Stimulated activated CD8-positive, alpha-beta memory T cell treated with anti-CD3 and anti-CD28 coated beads, Interleukin-4, amount 100 ng/mL, for 4 hours (primary cell): ENCODE measurements at places on chromosomes 16 and 17.

GRCh38 chr16:53507464-53508179 is 4.6 kb upstream of the AKTIP start:
- DNase-seq: no peak

GRCh38 chr16:85716680-85717038 is 27.9 kb upstream of the GINS2 start:
- DNase-seq: no peak

DNA sequence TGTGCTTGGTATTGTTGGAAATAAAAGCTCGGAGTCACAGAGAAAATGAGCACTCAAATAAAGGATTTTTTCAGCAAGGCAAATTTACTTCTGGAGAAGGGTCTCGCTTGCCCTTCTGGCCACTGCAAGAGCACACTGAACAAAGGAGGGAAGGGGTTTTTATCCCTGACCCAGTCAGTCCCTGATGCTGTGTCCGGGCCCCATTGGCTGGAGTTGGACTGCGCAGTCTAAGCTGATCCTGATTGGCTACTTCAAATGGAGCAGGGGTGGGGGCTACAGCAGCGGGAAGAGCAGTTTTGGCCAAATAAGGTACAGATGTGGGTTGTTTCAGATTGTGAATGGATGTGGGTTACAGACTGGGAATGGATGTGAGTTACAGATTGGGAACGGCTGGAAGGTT is 4.3 kb upstream of the NLRP1 start:
- no peak for DNase-seq

DNA sequence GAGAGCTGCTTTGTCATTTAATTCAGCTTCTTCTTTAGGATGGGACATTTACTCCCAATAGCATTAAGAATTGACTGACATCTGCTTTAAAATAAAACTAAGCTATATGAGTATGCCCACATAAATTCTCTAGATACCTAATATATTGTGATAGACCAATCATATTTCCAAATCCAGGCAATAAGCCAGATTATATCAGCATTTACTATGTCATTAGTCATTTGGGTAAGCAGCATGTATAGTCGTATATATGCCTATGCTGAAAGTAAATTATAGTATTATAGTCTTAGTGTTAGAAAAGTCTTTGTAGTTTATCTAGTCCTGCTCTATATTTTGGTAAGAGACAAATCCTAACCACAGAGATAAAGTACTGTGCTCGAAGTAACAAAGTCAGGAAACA is 958.1 kb downstream of the KCNJ2 start:
- no peak for DNase-seq

DNA sequence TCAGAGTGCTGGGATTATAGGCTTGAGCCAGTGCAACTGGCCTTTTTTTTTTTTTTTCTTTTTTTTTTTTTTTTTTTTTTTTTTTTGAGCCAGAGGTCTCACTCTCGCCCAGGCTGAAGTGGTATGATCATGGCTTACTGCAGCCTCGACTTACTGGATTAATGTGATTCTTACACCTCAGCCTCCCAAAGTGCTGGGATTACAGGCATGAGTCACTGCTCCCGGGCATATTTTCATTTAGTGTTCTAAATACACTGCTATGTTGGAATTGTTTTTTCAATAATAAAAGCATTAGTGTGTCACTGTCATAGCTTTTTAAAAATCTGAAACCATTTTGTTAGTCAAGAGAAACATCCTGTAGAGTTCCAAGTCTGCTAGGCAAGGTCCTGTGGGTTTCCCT is 40.3 kb downstream of the NDE1 start:
- DNase-seq: no peak

- DNase-seq: no peak
Observed at GRCh38 chr17:80800481-80801391, 190.9 kb upstream of the CHMP6 start.

DNA sequence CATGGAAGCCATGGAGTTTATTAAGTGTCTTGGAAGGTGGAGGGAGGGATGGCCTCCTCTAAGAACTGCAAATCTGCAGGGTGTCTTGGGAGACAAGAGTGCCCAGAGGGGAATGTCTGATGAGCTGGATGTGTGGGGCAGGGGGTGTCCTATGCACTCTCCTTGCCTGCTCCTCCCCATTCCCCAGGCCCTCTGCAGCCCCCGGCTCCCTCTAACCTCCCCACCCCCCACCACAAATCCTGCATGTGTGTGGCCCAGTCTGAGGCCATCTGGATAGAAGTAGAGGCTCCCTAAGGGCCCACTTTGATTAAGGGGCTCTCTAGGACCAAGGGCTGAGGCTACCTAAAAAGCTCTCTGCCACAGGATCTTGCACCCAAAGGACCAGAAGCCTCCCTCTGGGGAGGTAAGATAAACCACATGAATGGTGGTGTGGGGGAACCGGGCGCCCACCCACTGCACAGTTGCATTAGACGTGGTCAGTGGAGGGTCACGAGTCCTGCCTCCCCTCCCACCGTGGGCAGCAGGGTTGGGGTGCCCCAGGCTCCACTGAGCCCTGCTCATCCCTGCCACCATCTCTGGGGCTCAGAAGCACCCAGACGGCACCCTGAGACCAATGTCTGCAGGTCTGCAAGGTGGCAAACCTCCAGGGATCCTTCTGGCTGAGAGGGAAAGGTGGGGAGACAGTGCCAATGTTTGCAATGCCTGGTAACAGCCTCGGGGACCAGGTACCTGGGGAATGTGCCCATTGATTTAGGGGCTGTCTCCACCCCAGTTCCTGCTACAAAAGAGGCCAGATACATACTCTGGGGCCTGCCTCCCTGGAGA is 618 bp downstream of the AANAT start:
- DNase-seq: no peak

GRCh38 chr16:59212492-59213024 is 478.4 kb upstream of the GOT2 start:
- no peak for DNase-seq

DNA sequence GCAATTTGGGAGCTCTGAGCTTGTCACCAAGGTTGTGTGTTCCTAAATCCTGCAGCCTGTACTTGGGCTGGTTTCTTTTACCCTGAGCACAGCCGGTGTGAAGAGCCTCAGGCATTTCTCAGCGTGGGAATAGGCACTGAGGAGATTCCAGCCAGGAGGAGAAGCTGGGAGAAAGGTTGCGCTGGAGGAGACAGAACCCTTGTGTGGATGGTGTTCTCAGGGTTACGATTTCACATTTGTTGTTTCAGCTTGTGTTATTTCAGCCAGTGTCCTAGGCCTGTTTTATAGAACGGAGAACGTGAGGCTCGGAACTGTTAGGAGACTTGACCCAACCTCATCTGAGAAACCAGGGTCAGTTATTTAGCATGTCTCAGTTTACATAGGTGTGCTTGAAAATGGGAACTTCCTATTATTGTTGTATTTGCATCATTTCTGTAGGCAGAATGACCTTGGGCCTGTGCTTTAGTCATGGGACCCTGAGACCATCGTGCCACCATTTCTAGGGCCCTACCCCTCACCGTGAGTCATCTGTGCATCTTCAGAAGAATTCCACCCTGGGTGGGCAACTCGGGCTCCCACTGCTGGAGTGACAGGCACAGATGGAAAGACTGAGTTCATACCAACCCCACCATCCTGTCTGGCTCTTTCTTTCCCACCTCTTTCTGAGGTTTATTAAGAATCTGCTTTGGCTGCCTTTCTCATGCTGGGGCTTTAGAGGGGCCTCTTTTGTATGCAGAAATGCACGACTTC is 134.9 kb downstream of the MSI2 start:
- DNase-seq: no peak

DNA sequence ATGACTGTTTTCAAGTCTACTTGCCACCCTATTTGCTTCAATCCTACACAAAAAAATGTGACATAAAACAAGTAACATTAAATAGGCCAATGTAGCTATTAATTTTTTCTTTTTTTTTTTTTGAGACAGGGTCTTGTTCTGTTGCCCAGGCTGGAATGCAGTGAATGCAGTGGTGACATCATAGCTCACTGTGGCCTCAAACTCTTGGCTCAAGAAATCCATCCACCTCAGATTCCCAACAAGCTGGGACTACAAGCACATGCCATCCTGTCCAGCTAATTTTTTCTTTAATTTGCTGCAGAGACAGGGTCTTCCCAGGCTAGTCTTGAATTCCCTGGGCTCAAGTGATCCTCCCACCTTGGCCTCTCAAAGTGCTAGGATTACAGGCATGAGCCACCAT is 29.4 kb downstream of the ANKFY1 start:
- DNase-seq: no peak

GRCh38 chr17:51805765-51806164 is 352.7 kb downstream of the CA10 start:
- DNase-seq: no peak

DNA sequence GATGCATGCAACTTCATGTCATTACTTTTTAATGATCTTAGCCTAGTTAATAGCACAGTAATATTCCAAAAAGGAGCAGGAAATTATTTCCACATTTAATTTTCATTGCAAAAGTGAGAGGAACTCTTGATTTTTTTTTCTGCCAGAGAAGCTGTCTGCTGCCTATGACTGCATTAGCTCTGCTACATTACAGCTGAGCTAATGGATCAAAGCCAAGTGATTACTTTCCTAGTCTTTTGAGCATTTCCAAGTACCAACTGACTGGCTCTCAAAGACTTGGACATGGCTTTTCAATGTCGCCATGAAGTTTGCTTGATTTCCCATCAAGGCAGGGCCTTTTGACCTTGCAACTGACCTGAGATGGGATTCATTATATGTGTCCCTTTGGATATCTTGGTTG is 356.6 kb upstream of the XYLT1 start:
- no peak for DNase-seq

- no peak for DNase-seq
Observed at GRCh38 chr17:1958134-1958881, 66.8 kb downstream of the RTN4RL1 start.

DNA sequence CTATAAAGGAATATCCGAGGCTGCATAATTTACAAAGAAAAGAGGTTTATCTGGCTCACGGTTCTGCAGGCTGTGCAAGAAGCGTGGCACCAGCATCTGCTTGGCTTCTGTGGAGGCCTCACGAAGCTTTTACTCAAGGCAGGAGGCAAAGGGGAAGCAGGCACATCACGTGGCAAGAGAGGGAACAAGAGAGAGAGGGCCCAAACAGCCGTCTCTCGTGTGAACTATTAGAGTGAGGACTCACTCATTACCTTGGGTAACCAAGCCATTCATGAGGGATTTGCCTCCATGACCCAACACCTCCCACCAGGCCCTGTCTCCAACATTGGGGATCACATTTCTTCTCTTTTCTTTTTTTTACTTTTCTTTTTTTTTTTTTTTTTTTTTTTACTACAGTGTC is 7.5 kb upstream of the ALKBH5 start:
- no peak for DNase-seq

GRCh38 chr16:23534868-23535860 is 22.0 kb downstream of the EARS2 start:
- DNase-seq: no peak

DNA sequence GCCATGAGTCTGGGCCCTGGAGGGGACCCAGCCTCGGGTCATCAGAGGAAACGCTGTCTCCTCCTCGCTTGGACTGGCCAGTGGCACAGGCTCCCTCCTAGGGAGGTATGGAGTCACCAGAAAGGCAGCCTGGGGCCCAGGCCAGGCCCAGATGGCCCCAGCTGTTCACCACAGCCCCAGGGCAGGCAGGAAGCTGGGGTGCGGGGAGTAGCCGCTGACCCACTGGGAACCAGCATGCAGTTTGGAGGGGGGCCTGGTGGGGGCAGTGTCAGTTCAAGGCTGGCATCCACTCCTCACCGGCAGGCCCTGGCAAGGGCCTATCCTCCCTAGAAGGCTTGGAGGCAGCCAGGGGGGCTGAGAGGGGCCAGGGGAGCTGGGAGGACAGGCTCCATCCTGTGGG is 48.8 kb downstream of the SDK2 start:
- DNase-seq: no peak

DNA sequence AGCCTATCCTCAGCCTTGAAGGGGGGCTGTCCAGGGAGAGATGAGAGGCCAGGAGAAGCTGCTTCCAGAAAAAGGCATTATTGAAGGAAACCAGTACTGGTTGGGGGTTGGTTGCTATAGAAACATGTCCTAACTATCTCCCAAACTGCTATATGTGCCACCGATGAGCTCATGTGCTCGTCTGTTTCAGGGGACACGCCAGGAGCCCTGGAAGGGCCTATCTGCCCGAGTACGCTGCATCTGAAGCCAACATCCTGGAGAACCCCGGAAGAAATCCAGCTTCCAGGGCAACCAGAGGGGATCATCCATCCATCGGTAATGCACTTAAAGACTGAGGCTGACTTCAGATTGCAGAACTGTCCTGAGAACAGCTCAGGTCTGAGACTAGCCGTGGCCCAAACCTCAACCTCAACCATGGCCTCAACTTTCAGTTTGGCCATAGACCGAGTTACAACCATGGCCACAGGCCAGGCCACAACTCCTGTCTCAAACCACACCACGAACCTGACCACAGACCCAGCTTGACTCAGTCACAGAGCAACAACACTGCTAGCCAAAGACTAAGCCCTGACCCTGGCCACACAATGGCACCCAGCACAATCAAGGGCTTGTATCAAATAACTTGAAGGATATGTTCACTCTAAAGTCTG is 10.2 kb downstream of the PITPNM3 start:
- no peak for DNase-seq

GRCh38 chr17:17960500-17961030 is 11.6 kb downstream of the TOM1L2 start:
- no peak for DNase-seq

- no peak for DNase-seq
Observed at GRCh38 chr17:39688475-39688835, 598 bp upstream of the PGAP3 start.

DNA sequence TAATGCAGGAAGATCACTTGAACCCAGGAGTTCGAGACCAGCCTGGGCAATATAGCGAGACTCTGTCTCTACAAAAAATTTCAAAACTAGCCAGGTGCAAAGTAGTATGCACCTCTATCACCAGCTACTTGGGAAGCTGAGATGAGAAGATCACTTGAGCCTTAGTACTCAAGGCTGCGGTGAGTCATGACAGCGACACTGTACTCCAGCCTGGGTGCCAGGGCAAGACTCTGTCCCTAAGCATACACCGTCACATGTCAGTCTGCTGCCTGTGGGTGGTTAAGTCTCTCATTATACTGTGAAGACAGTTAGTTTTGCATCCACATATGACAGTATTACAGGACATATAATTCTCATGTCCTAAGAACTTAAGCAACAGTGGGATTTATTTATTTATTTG is 21.8 kb downstream of the NMRAL1 start:
- no peak for DNase-seq

DNA sequence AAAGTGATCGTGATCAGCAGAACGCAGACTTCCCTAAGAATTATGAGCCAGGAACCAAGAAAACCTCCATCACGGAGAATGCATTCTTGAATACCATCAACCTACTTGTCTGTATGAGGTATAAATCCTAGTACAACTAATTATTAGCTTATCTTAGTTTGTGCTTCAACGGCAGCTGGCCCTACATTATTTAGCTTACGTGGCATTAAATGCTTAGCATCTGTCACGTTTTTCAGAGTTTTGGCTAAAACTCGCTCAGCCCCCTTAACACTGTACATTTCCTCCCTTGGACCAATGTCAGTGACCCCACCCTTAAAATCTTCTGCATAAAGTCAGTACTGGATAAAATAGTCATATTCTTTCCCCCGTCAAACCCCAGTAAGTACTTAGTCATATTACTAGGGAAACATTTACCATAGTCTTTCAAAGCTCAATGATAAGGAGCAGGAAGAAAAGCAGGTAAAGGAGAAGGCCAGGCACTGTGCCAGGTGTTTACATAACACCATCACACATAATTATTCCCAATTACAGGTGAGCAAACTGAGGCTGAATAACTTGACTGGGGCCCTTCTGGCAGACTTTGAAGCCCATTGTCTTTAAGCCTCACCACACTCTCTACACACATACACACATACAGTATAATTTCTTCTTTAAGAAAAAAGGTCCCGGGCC is 16.6 kb upstream of the TXNDC11 start:
- DNase-seq: no peak
